T-cell (primary cell): ENCODE measurements at places on chromosomes 7 and 10. TPM values are rescaled to one million over a fixed set of nuclear protein-coding genes. Genes with fewer than 3 reads are reported as not detected.

Gene AOAH
- 13.0 TPM for total RNA-seq

Gene CROT
- total RNA-seq, result 8.5 TPM

Gene NODAL
- not detected for total RNA-seq

Gene PRR15
- total RNA-seq, result not detected

Gene MALRD1
- not detected for total RNA-seq

Gene MEIG1
- not detected for total RNA-seq

Gene OPALIN
- not detected for total RNA-seq

Gene MBL2
- not detected for total RNA-seq

Gene PEX1
- total RNA-seq, result 24.0 TPM

Gene H2BK1
- total RNA-seq, result 7.7 TPM

Gene GAD2
- total RNA-seq, result not detected

Gene HGF
- total RNA-seq, result not detected

Gene AKR1C8
- total RNA-seq, result 0.46 TPM

Gene KCNMA1
- total RNA-seq, result 0.82 TPM

Gene TNPO3
- total RNA-seq, result 35.9 TPM

Gene ATP6V0A4
- not detected for total RNA-seq

Gene TMEM209
- total RNA-seq, result 27.5 TPM

Gene PLAU
- 1.1 TPM for total RNA-seq

DNA sequence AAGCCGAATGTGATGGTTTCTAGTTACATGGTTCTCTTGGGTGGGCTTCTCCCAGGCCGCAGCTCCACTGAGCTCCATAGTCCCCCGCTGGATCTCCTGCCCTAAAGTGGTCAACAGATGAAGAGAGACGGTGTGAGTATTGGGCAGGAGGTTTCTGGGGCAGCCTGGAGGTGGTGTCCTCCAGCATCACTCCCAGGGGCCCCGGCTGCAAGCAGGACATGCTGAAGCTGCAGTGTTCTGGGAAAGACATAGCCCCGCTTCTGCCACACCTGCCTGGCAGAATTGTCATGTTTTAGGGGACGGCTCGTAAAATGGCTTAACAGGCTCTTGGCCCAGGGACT, 40.4 kb downstream of the CALML3 start:
- DNase-seq, result no peak

GRCh38 chr7:30831227-30831626, 60.0 kb downstream of the MINDY4 start:
- DNase-seq, result no peak

DNA sequence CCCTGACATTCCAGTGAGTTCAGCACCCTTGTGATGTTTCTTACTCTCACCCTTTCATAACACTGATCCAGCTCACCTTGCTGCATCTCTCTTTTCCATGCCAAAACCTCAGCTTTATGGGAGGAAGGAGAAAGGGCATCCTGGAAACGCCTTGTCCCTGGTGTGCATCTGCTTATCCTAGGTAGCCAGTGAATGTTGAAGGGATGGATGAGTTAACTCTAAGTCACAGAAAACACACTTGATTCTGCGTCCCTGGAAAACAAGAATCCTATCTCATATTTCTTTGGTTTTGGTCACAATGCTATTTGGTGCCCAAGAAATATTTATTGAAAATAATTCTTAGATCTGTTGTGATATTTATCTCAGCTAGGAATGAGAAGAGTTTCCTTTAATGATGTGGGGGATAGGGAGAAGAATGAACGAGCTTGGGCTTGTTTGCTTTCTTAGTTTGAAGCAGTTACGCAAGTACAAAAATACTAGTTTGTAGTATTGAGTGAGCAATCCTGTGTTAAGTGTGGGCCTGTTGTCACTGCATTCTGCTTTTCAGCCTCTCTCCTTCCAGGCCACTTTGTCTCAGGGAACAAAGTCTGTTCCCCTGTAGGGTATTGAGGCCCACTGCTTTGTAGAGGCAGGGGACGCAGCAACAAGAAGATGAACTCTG, 126.5 kb downstream of the ARID5B start:
- no peak for DNase-seq

DNA sequence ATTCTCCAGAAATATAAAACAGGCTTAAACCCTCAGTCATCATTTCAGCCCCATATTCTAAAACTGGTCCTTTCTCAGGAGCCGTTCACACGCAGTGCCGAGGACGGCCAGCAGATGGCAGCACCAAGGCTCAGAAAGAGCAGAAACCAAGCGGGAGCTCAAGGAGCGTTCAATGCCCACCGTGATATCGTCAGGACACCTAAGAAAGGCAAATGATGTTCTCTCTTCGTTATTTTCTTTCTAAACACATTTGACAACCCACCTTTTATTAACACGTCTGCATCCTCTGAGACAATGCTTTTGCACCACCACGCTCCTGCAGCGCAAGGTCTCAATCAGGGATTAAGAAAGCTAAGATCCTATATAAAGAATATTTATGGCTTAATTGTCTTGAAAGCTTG, 45.7 kb upstream of the RBM33 start:
- DNase-seq, result peak; percentile 77

- DNase-seq, result no peak
Measured at GRCh38 chr10:64773357-64773756, 1252.2 kb downstream of the REEP3 start.

DNA sequence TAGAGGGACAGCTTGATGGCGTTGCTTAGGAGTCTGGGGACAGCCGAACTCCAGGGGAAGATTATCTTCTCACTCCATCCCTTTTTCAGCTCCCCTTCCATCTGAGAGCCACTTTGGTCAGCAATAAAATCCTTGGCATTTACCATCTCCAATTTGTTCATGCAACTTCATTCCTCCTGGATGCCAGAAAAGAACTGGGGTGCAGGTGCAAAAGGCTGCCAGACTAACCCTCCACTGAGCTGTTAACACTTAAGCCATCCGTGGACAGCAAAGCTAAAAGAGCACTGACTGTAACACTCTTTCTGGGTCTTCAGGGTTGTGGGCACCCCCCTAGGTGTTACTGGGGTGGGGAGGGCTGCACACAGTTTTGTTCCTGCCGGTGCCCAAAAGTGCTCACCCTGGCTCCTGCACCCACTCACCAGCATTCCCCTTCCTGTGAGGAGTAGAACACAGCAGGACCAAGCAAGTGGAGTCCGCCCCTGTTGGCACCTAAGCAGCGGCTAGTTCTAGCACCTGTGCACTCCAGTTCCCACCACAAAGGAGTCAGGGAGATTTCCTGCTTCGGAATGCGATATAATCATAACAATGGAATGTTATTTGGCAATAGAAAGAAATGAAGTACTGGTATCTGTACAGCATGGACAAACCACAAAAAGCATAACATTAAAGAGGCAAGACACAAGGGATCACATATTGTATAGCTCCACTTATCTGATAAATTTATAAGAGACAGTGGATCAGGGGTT, 95.1 kb downstream of the NPY start:
- no peak for DNase-seq

DNA sequence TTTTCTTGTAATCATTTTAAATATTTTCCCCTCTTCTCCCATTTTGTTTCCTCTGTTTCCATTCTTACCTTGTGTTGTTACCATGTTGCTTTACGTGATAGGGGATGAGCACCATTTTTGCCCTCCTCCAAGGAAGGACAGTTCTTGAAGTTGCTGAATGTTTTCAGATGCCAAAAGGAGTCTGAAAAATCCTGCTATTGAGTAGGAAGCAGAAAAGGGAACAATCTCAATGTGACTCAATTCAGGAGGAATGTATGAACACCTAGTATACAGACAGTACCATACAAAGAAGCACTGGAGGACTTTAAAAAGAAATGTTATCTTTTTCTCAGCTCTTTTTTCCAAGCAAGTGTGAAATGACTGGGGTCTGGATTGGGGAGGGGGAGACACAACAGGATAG, 5.1 kb upstream of the NAMPT start:
- DNase-seq, result no peak

- DNase-seq, result no peak
Measured at GRCh38 chr7:111886233-111886632, 320.0 kb downstream of the DOCK4 start.

DNA sequence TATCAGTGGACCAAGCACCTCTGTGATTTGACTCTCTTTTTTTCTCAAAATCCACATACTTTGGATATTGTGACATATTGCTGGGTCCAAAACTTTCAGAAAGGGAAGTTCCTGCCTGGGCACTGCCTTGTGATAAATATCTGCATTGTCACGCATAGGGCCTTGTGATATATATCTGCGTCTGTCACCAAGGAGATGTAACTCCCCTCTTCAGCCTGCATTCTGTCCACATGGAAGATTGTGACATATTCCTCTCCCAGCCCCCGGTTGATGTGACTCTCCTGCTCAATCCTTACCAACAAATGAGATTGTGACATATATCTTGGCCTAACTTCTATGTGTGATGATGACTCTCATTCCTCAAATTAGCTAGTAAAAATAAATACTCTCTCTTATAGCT, 25.4 kb upstream of the ZNF107 start:
- DNase-seq, result no peak

GRCh38 chr7:155404976-155405375, 53.0 kb upstream of the EN2 start:
- no peak for DNase-seq

DNA sequence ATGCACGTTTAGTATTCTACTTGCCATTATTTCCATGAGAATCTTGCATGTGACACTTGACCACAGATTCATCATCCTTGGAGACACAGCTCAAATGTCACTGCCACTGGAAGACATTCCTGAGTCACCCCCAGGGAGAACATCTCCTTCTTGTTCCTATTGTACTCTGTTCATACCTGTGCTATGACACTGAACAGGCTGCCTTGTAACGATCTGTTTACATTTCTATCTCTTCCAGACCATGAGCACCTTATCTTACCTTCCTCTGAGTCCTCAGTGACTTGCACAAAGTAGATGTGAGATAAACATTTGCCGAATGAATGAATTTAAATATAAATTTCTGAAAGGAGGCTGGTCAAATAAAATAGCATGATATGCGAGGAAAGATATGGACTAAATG, 331.9 kb upstream of the LRRN3 start:
- DNase-seq, result no peak

DNA sequence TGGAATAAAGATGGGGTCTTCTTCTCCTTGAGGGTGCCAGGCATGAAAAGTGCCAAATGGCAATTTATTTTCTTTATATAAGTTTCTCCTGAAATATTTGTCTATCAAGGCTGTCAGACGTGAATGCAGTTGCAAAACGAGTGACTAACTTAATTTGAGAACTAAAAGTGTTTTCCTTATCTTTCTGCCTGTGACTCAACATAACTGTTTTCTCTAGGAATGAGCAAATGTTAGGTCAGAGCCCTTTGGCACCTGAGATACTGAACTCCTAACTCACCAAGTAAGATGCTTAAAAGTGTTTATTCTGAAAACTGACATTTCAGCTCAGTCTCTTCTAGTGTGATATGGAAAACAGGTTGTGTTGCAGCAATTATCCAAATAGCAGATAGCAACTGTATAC, 197.0 kb downstream of the STK31 start:
- DNase-seq, result no peak

GRCh38 chr10:109698882-109699664, 224.2 kb downstream of the XPNPEP1 start:
- DNase-seq, result no peak

- DNase-seq, result no peak
Measured at GRCh38 chr10:121942749-121943416, 15.1 kb upstream of the ATE1 start.

DNA sequence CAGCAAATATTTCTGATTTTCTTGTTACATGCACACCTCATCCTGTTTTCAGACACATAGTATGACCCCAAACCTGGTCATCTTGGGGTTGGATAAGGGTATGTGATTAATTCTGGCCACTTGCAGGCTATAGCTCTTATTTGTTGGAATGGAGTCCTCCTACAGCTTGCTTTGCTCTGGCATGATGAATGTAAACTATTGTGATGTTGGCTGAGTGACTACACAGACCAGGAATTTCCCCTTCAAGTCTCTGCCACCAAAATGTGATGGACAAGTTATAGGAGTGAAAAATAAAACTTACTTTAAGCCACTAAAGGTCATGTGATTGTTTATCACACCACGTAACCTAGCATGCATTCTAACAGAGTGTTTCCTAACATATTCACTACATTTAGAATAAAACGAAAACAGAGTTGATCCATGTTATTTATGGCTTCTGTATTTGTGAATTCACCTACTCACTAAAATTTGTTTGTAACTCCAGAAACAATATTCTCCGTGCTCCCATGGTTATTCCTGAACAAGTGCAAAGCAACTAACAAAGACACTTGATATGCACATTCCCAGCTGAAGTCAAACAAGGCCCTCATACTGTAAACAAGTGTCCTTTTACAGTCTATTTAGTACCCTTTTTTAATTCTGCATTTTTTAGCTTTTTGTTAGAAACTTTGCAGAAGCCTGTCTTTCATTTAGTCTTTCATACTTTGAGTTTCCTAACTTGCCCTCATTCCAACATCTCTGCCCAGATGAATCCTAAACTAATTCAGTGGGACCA, 599.2 kb upstream of the PCDH15 start:
- no peak for DNase-seq

DNA sequence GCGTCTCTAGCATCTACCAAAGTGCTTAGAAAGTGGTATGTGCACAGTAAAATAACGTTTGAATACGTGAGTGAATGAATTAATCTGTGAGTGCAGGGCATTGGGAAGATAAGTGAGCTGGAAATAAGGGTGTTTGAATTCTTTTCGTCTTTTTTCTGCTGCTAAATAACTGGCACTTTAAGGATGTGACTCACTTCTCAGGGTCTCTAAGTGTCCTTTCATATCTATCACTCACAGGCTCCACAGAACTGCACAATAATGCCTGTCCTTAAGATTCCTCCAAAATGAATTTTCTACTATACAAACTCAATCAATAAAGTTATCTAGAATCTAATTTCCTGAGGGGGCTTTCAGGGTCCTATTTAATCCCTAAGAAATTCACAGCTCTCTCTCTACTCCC, 3.2 kb upstream of the DGKB start:
- no peak for DNase-seq

GRCh38 chr7:151177310-151177709, 9.7 kb downstream of the ASB10 start:
- no peak for DNase-seq

DNA sequence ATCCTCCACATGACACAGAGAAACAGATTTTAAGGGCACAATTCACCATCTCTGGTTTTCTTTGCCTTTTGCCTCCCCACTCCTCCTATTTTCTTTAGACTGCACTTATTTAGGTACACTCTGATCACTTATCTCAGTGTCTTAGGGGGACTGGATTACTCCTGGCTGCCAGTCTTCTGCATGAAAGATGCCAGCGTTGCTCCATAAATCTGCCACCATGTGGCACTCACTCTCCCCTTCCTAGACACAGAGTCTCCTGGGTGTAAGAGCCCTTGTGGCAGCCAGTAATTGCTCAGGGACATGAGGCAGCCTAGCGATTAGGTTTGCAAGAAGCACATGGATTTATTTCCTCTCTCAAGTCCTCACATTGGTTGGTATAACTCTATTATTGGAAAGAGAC, 34.5 kb upstream of the RBM20 start:
- no peak for DNase-seq

- DNase-seq, result no peak
Measured at GRCh38 chr7:18201350-18201749, 173.7 kb upstream of the PRPS1L1 start.

- no peak for DNase-seq
Measured at GRCh38 chr10:122112021-122112616, 123.2 kb downstream of the TACC2 start.
